NCI-H774 (cell line): ENCODE measurements at places on chromosomes 12 and 14.

DNA sequence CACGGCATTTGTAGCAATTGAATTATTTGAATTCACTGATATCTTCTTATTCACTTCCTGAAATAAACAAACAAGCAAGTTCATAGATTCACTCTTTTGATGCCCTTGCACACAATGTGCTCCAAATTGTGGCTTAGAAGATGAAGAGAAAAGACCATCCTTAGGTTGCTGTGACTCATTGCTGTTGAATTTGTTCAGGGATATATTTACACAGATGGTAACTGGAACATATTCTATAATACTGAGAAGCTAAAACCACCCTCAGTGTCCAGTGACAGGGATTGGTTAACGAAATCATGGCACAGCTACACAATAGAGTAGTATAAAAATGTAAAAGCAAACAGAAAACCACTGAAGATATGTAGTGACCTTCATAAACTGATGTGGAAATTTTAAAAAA, 3.1 kb downstream of the PRB4 start:
- DNase-seq = no peak

- no peak for DNase-seq
Observed at GRCh38 chr12:21354641-21355040, 18.1 kb upstream of the IAPP start.

DNA sequence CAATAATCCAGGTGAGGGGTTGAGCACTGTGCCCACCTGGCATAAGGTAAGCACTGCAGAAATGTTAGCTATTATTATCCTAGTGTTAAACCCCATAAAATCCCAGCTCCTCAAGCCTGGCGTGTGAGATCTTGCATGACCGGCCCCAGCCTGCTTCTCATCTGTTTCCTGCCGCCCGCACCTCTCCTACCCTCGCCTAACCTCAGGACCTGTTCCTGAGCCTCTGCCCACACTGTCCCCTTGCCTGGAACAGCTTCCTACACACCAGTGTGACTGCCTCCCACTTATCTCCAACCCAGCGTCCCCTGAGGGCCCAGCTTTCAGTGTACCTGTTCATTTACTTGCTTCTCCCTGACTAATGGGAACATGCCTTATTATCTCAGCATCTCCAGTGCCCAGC, 24.7 kb downstream of the ISCA2 start:
- no peak for DNase-seq

DNA sequence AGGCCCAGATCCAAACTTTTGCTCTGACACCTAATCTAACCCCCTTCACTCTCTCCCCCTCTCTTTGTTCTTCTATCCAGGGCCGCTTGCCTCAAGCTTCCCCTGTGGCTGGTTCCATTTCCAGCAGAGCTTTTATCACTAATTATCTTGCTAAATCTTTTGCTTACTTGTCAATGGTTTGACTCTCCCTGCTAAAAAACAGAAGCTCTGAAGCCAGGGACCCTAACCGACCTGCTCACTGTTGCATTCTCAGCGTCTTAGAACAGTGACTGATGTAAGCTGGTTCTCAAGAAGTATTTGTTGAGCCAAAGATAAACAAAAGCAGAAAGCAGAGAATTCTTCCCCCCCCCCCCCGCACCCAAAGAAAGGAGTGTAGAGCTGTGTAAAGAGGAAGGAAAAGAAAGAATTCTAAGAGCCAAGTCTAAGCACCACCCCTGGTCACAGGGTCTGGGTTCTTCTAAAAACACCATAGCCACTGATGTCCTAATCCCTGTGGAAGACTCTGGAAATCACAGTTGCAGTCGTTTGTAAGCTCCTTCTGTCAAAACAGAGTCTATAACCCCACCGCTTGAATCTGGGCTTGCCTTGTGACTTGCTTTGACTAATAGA, 385.8 kb downstream of the MED13L start:
- DNase-seq = no peak

DNA sequence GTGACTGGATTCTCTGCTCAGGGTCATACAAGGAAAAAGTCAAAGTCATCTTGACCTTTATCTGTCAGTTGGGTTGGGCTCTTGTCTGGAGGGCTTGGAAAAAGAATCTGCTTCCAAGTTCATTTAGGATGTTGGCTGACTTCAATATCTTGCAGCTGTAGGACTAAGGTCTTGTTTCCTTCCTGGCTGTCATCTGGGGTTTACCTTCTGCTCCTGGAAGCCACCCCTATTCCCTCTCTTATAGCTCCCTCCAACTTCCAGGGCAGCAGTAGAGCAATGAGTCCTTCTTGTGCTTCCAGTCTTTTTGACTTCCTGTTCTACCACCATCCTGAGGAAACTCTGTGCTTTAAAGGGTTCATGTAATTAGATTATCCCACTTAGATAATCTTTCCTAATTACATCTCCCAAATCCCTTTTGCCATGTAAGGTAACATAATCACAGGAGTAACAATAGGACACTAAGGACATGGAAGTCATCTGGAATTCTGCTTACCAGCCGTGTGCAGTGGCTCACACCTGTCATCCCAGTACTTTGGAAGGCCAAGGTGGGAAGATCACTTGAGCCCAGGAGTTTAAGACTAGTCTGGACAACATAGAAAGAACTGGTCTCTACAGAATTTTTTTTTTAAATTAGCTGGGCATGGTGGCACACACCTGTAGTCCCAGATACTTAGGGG, 170.7 kb upstream of the KITLG start:
- no peak for DNase-seq
